ENCODE measurements at places on chromosomes 1 and 21.

- no peak for DNase-seq
These were observed 27.2 kb downstream of the IRF2BP2 start for GRCh38 chr1:234582681-234583301.

- DNase-seq: no peak
These were observed 62.8 kb downstream of the RUNX3 start for GRCh38 chr1:24867084-24867870.

DNA sequence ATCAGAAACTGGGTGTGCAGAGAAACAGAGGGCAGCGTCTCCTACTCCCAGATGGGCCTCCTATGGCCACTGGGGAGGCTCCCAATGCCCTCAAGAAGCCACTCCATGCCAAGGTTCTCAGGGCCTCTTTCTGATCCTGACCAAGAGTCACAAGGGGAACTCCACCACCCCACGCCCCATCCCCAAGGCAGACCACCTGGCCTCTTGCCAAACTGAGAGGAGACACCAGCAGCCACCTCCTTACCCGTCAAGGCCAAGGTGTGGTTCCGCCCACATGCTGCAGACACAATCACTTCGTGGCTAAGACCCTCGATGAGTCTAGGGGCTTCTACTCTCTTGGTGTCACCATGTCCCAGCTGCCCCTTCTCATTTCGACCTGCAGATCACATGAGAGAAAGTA lies 17.0 kb downstream of the RCC2 start:
- no peak for DNase-seq

- no peak for DNase-seq
These were observed 14.7 kb upstream of the CITED4 start for GRCh38 chr1:40876891-40877290.

DNA sequence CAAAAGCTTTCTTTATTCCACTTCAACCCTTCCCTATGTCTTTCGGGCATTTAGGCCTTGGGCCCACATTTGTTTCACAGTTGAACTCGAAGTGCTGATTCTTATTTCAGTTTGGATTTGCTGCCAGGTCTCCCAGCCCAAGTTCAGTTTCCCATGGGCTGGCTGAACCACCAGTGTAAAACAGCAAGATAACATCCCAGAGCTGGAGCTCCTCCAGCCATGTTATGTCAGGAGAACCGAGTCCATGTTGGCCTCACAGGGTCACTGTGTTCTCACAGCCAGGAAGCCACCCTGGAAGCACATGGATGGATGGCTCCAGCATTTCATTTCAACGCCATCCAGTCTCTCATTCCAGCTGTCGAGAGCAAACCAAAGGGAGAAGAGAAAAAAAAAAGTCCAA lies 45.2 kb upstream of the RXRG start:
- DNase-seq: no peak

- DNase-seq: no peak
These were observed 26.4 kb downstream of the TRAF5 start for GRCh38 chr1:211352985-211353515.

DNA sequence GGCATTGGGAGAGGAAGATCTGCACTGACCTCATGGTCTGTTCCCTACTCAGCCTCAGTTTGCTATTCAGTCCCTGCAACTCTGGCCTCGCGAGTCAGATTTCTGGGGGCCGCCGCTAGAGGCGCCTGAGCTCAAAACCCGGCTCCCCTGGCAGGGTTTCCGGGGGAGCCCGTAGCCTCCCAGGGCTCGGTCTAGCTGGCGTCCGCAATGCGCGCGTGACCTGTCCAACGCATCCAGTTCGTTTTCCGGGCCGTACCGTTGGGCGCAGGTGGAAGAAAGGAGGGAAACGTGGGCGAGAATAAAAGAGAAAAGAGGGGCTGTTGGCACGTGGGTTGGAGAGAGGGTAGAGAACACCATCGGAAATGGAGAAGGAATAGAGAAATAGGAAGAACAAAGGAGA lies at the start of gene ADAM30:
ADAM30 (minus strand) TSS at position 213 of the 400 bp plus-strand sequence; CDS start at position 34, 179 bp downstream.
- DNase-seq: no peak

GRCh38 chr21:40563900-40564299 lies 283.1 kb downstream of the DSCAM start:
- no peak for DNase-seq

DNA sequence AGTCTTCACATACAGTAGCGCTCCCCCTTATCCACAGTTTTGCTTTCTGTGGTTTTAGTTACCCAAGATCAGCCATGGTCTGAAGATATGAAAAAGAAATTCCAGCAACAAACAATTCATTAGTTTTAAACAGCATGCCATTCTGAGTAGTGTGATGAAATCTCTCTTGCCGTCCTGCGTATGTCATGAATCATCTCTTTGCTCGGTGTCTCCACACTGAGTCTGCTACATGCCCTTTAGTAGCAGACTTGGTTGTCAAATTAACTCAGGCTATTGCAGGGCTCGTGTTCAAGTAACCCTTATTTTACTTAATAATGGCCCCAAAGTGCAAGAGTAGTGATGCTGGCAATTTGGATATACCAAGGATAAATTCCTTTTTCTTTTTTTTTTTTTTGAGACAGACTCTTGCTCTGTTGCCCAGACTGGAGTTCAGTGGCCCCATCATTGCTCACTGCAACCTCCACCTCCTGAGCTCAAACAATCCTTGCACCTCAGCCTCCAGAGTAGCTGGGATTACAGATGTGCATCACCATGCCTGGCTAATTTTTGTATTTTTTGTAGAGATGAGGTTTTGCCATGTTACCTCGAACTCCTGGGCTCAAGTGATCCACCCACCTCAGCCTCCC lies 22.6 kb downstream of the PHACTR4 start:
- DNase-seq: no peak

GRCh38 chr1:118223426-118223825 lies 38.4 kb upstream of the SPAG17 start:
- no peak for DNase-seq

- no peak for DNase-seq
These were observed 30.1 kb downstream of the NCAM2 start for GRCh38 chr21:21028275-21028820.
